ENCODE measurements at places on chromosomes 12 and 14.

DNA sequence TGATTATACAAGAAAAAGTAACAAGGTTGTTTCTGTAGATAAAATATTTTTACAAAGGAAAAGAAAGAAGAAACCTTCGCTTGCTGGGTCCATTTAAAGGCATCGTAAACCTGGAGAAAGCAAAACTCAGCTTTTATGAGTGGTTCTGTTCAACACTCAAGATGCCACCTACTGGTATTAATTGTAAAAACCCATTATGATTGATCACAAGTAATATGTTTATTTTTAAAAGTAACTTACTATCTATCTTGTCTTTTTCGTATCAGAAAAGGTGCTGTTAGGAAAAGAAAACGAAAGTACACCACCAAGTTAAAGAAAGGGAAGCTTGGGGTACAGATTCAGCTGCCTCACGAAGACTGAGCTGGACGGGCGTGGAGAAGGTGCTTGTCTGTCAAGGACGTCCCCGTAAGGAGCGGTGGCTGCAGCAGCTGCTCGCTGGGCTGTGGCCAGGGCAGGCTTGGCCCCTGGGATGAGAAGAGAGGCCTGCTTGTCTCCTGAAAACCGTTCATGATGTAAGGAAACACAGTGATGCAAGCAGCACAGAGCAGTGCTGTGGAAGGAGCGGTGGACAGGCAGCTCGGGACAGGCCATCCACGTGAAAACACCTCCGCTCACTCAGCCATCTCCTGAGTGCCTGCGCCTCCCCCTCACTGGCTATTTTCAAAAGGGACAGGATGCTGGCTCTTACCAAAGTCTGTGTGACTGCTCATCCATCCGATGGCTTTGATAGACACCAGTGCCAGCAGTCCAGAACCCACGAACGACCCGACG is 25.0 kb downstream of the SLC15A4 start:
- DNase-seq: no peak

- no peak for DNase-seq
These were observed 49.5 kb upstream of the FOXN3 start for GRCh38 chr14:89466484-89466883.

DNA sequence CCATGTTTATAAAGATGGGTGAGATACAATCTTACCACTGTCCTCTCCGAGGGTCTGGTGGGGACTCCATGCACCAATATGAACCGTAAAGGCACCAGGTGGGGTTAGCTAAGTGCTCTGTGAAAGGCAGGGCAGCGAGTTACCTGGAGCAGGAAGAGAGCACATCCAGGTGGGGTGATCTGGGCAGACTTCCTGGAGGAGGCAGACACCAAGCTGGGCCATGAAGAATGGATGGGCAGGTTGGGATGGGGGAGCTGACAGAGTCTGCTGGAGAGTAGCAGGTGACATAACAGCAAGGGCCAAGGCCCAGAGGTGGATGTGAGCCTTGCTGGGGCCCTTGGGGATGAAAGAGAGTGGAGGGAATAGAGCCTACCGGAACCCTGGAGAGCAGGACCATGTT is 45.9 kb downstream of the RIN3 start:
- DNase-seq: no peak

DNA sequence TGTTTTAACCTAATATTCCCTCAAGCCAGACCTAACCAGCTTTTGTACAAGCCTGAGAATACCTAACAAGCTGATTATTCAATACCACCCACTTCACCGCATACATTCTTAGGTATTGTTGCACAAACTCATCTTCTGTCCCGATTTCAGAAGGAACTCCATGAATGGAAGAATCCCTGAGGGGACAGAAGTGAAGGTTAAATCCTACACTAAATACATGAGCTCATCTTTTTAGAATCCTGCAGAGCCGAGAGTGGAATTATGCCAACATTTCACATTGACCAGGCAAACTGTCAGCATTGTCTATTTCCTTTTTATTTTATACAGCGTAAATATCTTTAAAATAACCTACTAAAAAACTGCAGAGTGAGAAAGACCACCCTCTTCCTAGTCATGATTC is 140.7 kb upstream of the PRICKLE1 start:
- peak; percentile 76 for DNase-seq

DNA sequence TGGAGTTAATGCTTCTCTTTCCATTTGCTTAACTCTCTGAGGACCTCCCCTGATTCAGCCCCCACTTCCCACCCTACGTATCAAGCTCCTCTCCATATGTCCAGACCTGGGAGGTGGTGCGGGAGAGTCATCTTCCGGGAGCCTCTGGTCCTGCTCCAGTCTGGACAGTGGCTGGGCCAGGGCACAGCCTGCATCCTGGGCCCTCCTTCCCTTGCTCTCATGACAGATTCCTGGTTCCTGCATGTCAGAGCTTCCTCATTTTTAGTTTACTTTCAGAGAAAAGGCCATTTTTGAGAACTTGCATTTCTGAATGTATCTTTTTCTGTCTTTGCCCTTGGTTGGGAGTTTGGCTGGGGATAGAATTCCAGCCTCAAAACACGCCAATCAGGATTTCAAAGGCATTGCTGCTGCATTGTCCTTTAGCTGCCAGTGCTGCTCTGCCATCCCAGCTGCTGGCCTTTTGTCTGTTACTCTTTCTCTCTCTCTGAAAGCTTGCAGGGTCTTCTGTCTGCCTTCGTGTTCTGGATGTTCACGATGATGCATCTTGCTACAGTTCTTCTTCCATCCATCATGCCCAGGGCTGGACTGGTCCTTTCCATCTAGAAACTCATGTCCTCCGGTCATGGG is 54.7 kb downstream of the SLC6A12 start:
- DNase-seq: no peak

GRCh38 chr14:59275668-59276067 is 87.2 kb downstream of the DAAM1 start:
- DNase-seq: no peak

DNA sequence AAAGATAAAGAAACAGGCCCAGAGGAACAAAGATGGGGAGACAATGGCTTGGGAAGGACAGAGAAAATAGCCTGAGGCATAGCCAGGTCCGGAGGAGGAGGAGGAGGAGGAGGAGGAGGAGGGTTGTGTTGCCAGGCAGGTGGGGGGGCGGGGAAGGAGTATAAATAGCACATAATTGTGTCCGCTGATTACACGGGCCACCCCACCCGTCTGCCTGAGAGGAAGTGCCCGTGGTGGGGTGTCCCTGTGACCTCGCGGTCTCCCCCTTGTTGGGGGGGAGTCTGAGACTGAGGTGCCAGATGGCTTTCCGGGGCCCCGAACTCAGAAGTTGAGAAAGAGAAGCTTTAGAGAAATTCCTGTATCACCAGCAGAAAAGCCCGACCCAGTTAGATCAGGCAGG is 1.9 kb upstream of the SP7 start:
- DNase-seq: no peak

All from umbilical cord (tissue), 2 donors.